ENCODE measurements at places on chromosomes 7 and 10.

GRCh38 chr10:6305401-6306321 is 102.9 kb downstream of the PFKFB3 start:
- ATAC-seq = no peak

DNA sequence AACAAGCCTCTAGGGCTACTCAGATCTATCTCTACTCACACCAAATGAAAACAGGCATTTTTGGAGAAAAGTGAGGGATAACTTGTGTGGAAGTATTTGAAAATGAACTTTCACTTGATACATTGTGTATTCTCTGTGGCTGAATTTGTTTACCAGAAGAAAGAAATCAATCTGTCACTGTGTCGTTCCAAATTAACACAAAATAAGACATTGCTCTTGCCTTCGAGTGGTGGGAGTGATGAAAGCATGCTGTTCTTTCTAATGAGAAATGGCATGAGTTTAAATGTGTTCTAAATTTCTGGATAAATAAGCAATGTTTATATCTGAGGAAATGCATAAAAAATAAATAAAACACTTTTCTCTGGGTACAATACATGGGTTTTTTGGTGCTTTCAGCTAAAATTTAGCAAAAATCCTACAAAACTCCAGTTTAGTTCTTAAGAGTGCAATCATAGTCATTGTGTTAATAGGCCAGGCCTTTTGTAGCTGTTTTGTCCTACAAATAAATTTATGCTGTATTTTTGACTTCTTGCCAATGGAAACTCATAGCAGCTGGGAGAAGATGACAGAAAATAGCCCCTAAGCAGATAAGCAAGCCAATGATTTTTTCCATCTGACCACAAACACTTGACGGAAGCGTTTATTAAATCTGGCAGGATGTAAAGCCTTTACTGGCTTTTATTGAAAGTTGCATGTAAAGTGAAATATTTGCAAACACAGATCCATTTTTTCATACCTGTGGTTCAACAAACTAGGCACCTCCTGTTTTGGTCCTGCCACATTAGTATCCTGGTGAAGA is 1064.1 kb upstream of the GHITM start:
- no peak for ATAC-seq

- no peak for ATAC-seq
Observed at GRCh38 chr7:106765727-106766355, 99.2 kb upstream of the PIK3CG start.

GRCh38 chr10:422241-422640 is 267.2 kb downstream of the DIP2C start:
- no peak for ATAC-seq

- no peak for ATAC-seq
Observed at GRCh38 chr7:94169682-94170081, 165.5 kb upstream of the BET1 start.
